ENCODE measurements at places on chromosomes 7 and 10. TPM values are rescaled to one million over a fixed set of nuclear protein-coding genes. Genes with fewer than 3 reads are reported as not detected.

DNA sequence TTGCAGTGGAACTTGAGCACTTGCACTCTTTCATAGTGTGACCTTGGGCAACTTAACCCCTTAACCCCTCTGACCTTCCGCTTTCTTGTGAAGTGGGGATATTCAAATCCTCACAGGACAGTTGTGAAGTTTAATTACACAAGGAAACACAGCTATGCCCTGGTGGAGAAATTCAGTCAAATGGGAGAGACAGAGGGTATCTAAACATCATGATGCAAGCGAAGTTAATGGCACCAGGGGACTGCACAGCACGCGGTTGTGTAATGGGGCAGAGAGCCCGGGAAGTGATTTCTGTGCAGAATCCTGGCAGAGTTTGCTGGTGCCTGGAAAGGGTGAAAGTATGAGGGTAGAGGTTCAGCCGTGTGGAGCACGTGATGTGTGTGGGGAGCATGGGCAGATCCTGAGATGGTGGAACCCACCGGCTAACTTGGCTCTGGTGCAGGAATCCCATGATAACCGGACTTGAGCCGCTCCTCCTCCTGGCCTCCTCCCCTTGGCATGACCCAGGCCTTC is 51.7 kb downstream of the SNX10 start:
- no peak overlapping the region for H3K27ac ChIP-seq
- no peaks in the 10 kb centered on the region for H3K27me3 ChIP-seq
- peaks cover 8% of the 10 kb centered on the region for H3K4me1 ChIP-seq
- DNase-seq, result no peak

DNA sequence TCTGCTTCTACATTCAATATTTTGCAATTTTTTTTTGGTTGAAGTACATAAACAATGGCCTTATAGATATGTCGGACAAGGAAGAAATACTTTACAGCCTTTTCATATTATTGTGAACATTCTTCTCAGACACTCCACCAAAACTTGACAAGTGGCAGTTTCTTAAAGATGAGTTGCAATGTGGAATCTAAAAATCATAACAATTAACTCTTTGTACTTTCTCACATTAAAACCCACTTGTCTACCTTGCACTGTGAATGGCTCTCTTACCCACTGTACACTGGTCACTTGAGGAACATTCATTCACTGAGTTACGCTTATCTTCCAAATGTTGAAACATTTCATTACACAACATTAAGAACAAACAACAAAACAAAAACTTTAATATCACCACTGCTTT is 44.2 kb downstream of the ARHGAP12 start:
- peaks cover 7% of the 10 kb centered on the region for H3K4me1 ChIP-seq
- no peak for DNase-seq
- H3K27me3 ChIP-seq, result no peaks in the 10 kb centered on the region
- no peak overlapping the region for H3K4me3 ChIP-seq

GRCh38 chr7:20083781-20084180 is 133.4 kb downstream of the MACC1 start:
- DNase-seq, result no peak
- no peaks in the 10 kb centered on the region for H3K27me3 ChIP-seq
- no peaks in the 10 kb centered on the region for H3K36me3 ChIP-seq

GRCh38 chr10:70503776-70504175 is 25.2 kb downstream of the PALD1 start:
- no peaks in the 10 kb centered on the region for H3K27me3 ChIP-seq
- H3K4me3 ChIP-seq, result no peak overlapping the region
- no peak for DNase-seq
- no peaks in the 10 kb centered on the region for H3K36me3 ChIP-seq
- H3K27ac ChIP-seq, result no peak overlapping the region

GRCh38 chr10:119786117-119786769 is 60.4 kb downstream of the INPP5F start:
- DNase-seq, result no peak
- peaks cover 1% of the 10 kb centered on the region for H3K36me3 ChIP-seq
- H3K27me3 ChIP-seq, result no peaks in the 10 kb centered on the region
- no peak overlapping the region for H3K4me3 ChIP-seq

DNA sequence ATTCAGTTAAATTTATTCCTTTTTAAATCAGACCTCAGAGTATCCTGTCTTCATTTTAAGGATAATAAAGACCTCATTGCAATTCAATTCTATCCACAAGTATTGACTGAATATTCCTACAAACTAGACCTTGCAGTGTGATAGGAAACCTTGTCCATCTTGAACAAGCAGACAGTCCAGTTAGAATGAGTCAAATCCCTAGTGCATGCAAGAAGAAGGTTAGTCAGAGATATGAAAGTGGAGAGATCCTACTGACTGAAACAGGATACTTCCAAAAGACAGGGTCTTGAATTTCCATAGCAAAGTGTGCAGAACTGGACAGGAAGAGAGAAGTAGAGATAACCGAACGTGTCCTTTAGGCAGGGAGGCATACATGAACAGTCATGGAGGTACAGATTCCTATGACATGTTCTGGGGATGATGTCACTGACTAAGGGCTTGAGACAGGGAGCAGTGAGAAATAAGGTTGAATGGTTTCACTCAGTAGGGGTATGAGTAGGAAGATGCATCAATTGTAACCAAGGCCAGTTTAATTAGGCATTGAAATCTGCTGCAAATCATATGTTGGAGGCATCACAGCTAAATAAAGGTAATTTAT is 45.2 kb downstream of the PPP1R3A start:
- no peaks in the 10 kb centered on the region for H3K27me3 ChIP-seq
- no peaks in the 10 kb centered on the region for H3K36me3 ChIP-seq
- no peaks in the 10 kb centered on the region for H3K4me1 ChIP-seq
- DNase-seq, result no peak
- H3K4me3 ChIP-seq, result no peak overlapping the region

GRCh38 chr10:91788527-91788926 is 9.7 kb upstream of the TNKS2 start:
- no peaks in the 10 kb centered on the region for H3K27me3 ChIP-seq
- no peak for DNase-seq
- H3K27ac ChIP-seq, result no peak overlapping the region
- H3K36me3 ChIP-seq, result no peaks in the 10 kb centered on the region
- H3K4me3 ChIP-seq, result no peak overlapping the region
- no peaks in the 10 kb centered on the region for H3K4me1 ChIP-seq

GRCh38 chr7:35584990-35585389 is 109.9 kb downstream of the HERPUD2 start:
- H3K27me3 ChIP-seq, result no peaks in the 10 kb centered on the region
- H3K4me1 ChIP-seq, result no peaks in the 10 kb centered on the region
- no peak for DNase-seq
- no peak overlapping the region for H3K27ac ChIP-seq
- no peaks in the 10 kb centered on the region for H3K36me3 ChIP-seq
- no peak overlapping the region for H3K4me3 ChIP-seq

DNA sequence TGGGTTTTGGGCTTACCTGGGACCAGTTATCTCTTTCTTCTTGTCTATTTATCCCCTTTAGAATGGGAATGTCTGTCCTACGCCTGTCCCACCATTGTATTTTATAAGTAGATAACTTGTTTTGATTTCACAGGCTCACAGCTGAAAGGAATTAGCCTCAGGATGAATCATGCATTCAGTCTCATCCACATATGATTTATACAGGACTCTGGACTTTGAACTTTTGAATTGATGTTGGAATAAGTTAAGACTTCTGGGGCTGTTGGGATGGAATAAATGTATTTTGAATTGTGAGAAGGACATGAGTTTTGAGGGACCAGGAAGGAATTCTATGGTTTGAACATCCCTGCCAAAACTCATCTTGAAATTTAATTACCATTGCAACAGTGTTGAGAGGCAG is 112.6 kb downstream of the AMPH start:
- no peaks in the 10 kb centered on the region for H3K4me1 ChIP-seq
- DNase-seq, result no peak
- no peak overlapping the region for H3K27ac ChIP-seq
- peaks cover 2% of the 10 kb centered on the region for H3K27me3 ChIP-seq
- H3K36me3 ChIP-seq, result no peaks in the 10 kb centered on the region

GRCh38 chr7:92748495-92748894 is 87.9 kb downstream of the CDK6 start:
- H3K4me1 ChIP-seq, result peaks cover 66% of the 10 kb centered on the region
- H3K27ac ChIP-seq, result no peak overlapping the region
- DNase-seq, result no peak
- peaks cover 34% of the 10 kb centered on the region for H3K36me3 ChIP-seq

DNA sequence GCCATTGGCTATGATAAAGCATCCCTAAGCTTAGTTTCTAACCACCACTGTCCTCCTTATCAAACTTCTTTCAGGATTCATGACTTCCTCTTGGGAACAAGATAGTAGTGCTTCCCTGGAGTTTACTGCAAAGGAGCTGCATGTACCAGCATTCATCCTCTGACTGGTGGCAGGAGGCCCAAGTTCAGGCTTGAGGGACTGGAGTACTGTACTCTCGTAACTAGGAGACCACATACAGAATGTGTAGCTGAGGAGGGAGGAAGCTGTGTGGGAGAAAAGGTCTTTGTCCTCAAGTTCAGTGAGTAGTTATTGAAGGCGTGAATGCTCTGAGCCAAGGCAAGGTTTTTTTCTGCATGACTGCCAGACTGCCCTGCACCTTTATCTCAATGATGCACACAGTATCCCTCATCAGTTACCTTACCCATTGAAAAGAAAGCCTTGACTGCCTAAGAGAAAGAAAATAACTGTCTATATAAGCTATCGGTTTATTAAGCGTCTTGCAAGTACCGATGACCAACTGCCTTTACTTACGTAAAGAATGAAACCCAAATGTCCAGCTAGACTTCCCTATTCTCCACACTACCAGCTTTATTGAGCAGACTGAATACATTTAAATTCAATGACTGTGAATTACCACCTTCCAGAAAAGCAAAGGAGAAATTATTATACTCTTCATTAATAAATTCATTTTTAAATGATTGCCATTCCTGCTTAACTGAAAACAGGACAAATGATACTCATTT is 12.8 kb downstream of the SCRN1 start:
- no peak overlapping the region for H3K27ac ChIP-seq
- H3K27me3 ChIP-seq, result peaks cover 14% of the 10 kb centered on the region
- no peaks in the 10 kb centered on the region for H3K36me3 ChIP-seq
- H3K4me3 ChIP-seq, result no peak overlapping the region

DNA sequence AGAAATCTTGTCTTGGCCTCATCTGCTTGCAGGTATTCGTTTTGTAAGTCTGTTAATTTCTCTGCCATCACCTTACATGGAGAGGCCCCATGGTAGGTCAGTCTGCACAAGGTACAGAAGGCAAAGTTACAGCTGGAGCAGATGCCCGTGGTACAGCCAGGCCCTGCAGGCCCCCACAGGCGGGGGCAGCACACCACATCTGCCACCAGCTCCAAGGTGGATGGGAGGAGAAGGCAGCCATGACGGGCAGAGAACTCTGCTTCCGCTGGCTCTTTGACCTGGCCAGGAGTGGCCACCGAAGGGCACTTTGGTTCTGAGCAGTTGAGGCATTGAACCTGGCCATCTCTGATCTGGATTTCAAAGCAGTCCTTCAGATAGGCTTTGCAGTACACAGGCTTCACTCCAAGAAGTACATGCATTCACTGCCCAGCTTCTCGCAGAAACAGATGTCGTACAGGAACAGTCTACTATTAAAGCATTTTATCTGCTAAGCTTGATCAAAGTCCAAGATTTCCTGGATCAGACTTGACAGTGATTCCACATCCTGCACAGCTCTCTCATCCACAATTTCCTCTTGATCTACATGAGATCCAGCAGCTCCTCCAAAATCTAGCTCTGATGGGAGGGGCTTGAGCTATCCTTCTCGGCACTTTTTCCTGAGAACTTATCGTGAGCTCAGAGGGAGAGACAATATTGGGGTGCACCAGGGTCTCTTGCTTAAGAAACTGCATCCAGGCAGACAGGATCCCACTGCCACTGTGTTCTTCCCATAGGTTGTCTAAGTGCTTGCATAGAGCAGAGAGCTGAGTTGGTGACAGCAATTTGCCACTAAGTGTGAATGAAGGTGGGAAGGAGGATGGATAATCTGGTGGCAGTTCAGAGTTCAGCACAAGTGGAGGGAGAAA is 120.7 kb downstream of the TRRAP start:
- peaks cover 37% of the 10 kb centered on the region for H3K36me3 ChIP-seq
- H3K4me3 ChIP-seq, result no peak overlapping the region
- no peak for DNase-seq
- no peaks in the 10 kb centered on the region for H3K27me3 ChIP-seq

DNA sequence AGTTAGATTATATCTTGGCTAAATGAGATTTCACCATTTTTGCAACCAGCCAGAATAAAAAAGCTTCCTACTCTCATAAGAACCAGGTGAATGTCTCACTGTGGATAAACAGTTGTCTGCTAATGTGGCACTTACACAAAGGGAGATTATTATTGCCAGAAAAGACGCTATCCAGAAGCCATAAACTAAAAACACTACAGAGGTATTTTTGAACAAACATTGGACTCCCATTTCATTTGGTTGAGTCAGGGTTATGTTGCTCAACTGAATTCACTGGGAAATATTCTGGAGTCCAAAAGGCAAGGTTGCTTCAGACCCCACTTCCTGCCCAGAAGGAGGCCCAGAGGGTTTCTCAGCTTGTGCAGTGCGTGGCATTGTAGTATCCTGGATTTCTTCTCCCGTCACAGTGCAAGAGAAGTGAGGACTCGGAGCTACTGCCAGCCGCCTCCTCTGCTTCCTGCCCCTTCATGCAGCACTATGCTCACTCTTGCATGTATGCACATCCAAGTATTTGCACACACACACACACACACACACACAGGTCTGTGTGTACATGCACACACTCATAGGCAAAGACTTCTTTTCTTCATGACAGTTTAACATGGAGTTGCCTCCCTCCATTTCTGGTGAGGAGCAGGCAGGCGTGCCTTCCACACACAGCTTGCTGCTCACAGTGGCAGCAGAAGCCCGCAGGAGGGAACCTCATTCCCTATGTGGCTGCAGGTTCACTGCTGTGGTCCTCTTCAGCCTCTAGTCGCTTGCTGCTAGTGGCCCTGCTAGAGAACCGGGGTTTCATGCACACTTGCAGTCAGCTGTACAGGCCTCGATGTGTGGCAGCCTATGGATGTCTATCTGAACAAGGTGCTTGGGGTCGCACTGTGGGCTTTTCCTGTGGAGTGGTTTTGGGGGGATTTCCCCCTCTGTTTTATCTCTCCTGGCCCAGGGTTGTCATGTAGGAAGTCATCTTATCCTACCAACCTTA is 10.1 kb downstream of the DENND10 start:
- no peak overlapping the region for H3K4me3 ChIP-seq
- H3K36me3 ChIP-seq, result peaks cover 26% of the 10 kb centered on the region
- H3K27ac ChIP-seq, result no peak overlapping the region
- H3K4me1 ChIP-seq, result peaks cover 5% of the 10 kb centered on the region
- no peaks in the 10 kb centered on the region for H3K27me3 ChIP-seq

GRCh38 chr7:115068220-115068619 is 146.3 kb downstream of the MDFIC start:
- H3K36me3 ChIP-seq, result no peaks in the 10 kb centered on the region
- no peaks in the 10 kb centered on the region for H3K27me3 ChIP-seq
- H3K4me3 ChIP-seq, result no peak overlapping the region
- no peak overlapping the region for H3K27ac ChIP-seq

- H3K36me3 ChIP-seq, result peaks cover 12% of the 10 kb centered on the region
- peak overlapping the region; percentile 45 for H3K4me3 ChIP-seq
- H3K27me3 ChIP-seq, result no peaks in the 10 kb centered on the region
- no peak for DNase-seq
- H3K4me1 ChIP-seq, result peaks cover 27% of the 10 kb centered on the region
Measured at GRCh38 chr10:73169320-73169719, 1.4 kb downstream of the FAM149B1 start.

GRCh38 chr7:36264123-36264801 is 111.2 kb downstream of the EEPD1 start:
- DNase-seq, result no peak
- H3K4me1 ChIP-seq, result peaks cover 26% of the 10 kb centered on the region
- H3K27ac ChIP-seq, result no peak overlapping the region
- no peak overlapping the region for H3K4me3 ChIP-seq
- H3K36me3 ChIP-seq, result no peaks in the 10 kb centered on the region
- H3K27me3 ChIP-seq, result no peaks in the 10 kb centered on the region

FEZF1 gene
- not detected for total RNA-seq

PRKG1 gene
- not detected for total RNA-seq

PRPS1L1 gene
- not detected for total RNA-seq

SMKR1 gene
- total RNA-seq, result 2.0 TPM

OR6V1 gene
- not detected for total RNA-seq

HECW1 gene
- not detected for total RNA-seq

NPSR1 gene
- not detected for total RNA-seq

GIMAP6 gene
- 30.2 TPM for total RNA-seq

Data from activated CD4-positive, alpha-beta memory T cell treated with anti-CD3 and anti-CD28 coated beads for 36 hours (primary cell).